Uterus (tissue), 4 donors: ENCODE measurements at places on chromosomes 6 and 20. TPM values are rescaled to one million over a fixed set of nuclear protein-coding genes. Genes with fewer than 3 reads are reported as not detected.
A peak's percentile ranks its signal among the peaks of the same experiment; 100 is the strongest.

GRCh38 chr20:40812415-40812925 lies 123.4 kb upstream of the MAFB start:
- DNase-seq: no peak

DNA sequence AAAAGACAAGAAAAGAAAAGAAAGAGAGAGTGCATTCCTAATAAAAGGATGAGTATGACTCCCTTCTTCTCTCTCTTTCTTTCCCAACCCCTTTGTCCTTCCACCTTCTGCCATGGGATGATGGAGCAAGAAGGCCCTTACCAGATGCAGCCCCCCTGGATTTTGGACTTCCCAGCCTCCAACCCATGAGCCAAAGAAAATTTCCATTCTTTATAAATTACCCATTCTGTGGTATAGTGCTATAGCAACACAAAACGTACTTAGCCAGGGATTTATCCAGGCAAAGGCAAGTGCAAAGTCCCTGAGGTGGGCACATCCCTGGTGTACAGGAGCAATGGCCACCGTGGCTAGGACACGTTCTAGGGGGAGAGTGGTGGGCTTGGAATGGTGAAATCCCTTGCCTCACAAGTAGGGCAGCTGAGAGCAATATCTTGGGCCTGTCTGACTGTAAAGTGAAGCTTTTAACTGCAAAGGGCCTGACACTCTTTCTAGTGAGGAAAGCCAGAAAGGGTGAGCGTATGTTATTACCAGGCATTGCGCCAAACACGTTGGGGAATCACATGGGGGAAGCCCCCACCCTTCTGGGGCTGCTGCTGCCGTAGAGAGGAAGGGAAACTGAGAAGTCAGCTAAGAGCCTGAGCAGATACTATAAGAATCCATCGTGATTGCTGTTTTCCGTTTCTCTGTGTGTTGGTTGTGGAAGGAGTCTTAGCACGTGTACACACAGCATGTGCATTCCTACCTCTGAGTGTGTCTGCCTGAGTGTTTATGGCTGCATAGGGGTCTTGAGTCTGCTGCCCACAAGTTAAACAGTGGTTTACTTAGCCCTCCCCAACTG lies 50.7 kb upstream of the SIRPA start:
- DNase-seq: no peak

DNA sequence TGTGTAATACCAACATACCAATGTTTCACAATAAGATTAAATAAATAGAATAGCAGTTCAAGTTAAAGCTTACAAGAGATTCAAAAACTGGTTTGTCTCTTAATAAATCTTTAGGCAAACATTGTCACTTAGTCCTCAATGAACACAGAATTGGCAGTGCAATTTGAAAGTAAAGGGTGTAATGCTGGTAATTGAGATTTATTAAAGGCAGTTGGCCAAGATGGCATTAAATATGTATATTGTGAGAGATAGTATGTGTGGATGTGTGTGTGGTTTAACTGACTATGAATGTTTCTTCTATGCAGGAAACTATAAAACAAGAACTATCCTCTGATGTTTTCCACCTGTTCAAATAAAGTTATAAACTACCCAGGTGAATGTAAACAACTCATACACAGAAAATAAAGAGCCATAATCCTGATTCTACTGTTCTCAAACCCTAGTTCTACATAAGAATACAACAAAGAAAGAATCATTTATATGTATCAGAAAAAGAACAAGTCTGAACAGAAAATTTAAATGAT lies 267.9 kb upstream of the PTCHD4 start:
- no peak for DNase-seq

- no peak for DNase-seq
Observed at GRCh38 chr20:48820649-48820973, 7.2 kb downstream of the PREX1 start.

GRCh38 chr20:48065833-48066232 lies 280.6 kb upstream of the SULF2 start:
- no peak for DNase-seq

DNA sequence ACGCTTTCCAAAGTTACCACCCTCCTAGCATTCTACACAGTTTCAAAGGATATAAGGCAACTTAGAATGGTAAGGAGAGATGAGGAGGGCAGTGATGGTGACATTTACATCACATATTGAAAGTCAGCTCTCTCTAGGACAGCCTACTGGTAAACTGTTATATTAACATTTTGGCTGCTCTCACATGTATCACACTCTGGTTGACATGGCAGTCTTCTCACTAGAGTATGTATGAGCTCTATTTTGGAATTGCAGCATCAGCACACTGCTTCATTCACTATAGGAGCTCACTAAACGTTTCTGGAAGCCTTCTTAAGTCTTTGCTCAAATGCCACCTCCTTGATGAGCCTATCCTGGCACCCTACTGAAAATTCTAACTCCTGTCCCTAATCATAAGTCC lies 135.7 kb upstream of the ENPP5 start:
- no peak for DNase-seq

DNA sequence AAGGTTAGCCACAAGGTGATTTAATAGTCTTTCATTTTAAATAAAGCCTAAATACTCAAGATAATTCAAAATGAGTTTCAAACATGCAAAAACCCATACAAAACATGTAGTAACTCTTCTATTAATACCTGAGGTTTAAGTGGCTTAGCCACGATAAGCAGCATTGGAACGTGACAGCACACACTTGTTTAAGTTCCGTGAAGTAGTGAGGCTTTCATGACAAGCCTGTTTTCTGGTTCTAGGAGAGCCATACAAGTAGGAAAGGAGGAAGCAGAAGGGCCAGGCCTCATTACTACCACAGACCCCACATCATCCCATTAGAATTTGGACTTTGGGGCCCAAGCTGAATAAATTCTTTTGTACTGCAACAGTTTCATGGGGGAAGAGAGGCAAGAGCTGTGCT lies 54.3 kb upstream of the PRND start:
- no peak for DNase-seq

- DNase-seq: no peak
Observed at GRCh38 chr6:137102851-137103492, 58.2 kb upstream of the IL20RA start.

DNA sequence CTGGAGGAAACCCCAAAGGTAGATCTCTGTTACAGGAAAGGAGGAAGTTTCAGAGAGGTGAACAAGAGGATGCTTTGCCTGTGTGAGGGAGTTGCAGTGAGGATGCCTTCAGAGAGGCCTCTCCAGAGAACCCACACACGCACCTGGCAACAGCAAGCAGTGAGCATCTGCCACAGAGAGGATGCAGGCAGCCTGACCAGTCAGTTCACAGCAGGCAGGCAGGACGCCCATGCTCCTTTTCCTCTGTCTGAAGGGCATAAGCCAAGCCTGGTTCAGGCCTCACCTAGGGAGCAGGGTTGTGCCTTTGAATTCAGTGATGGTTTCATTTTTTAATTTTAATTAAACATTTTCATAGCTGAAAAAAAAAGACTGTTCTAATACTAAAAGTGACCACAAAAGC lies 346.0 kb upstream of the MARCKS start:
- no peak for DNase-seq

DNA sequence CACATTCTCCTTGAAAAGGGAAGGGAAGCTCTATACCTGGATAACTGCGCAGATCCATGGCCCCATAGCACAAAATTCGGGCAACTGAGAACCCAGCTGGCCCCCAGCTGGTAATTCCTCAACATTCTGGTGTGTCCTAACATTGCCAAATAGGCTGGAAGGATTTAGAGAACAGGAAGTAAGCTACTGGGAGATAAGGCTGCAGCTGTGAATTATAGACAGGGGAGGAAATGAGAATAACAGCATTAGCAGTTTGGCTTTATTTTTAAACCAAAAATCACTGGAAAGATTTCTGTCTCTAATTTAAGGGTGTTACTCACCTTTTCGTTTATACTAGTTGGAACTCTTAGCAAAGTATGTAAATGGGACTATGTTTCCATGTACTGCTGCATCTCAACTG lies 97.2 kb downstream of the TULP4 start:
- DNase-seq: no peak

GRCh38 chr20:37892001-37892400 lies 10.9 kb upstream of the VSTM2L start:
- no peak for DNase-seq

DNA sequence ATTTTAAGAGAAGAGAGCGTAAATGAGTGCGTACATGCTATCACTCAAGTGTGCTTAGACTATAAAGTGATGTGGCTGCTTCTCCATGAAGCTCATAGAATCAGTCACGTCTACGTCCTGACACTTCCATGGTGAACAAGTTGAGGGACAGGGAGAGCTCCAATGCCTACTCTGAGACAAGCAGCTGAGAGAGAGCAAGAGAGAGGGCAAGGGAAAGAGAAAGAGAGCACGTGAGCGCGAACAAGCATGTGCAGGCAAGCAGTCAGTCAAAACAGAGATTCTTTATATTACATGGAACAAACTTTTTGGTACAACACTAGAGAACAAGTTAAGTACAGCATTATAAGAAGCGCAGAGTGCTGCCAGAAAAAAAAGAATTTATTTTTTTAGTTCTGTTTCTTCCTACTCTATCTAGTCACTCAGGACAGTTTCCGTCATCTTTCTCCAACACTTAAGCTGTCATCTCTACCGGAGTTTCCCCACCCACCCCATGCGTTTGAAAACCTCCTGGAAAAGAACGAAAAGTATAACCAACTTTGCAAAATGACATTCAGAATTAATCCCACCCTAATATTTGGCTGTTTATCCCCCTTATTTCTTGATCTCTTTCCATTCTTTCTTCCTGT lies 61.8 kb downstream of the EPB41L2 start:
- DNase-seq: no peak

DNA sequence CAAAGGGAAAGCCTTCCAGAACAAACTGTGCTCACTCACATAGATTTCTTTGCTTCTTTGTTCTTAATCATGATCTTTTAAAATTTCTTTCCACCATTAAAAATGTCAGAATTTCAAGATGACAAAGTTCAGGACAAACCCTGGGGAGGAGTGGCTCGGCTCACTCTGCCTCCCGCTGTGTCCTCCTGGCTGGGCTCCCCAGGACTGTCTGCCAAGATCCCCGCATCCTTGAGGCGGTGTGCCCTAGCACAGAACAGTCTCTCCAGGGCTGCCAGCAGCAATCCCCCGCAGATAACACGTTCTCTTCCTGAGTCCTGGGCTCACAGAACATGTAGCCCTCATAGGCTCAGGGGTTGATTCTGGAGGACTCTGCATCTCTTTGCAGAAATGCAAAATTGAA lies 98.4 kb upstream of the KCNG1 start:
- DNase-seq: peak; percentile 68

DNA sequence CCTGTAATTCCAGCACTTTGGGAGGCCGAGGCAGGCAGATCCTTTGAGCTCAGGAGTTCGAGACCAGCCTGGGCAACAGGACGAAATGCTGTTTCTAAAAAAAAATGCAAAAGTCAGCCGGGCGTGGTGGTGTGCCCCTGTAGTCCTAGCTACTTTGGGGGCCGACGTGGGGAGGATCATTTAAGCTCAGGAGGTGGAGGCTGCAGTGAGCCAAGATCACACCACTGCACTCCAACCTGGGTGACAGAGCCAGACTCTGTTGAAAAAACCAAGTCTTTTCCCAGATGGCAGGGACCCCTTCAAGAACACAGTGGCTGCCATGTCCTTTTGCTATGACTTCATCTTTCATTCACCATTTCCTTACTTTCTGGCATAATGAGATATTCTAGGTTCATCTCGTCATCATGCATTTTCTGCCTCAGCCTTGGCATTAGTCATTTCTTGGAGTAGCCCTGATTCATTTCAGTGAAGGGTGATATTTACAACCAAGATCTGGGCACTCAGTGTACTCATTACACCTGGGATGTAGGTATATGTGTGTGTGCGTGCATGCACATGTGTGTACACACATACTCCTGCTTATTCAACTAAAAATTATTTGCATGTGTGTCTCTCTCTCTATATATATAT lies 61.4 kb upstream of the TOX2 start:
- DNase-seq: no peak

KIAA0408 gene
- 3.3 TPM for total RNA-seq

CDH26 gene
- 2.1 TPM for total RNA-seq

WFDC10B gene
- total RNA-seq: not detected

XKR7 gene
- total RNA-seq: not detected

E2F1 gene
- total RNA-seq: 1.5 TPM

PTCRA gene
- not detected for total RNA-seq

RNF39 gene
- not detected for total RNA-seq

SLC52A3 gene
- 1.2 TPM for total RNA-seq

LCA5 gene
- total RNA-seq: 8.5 TPM
